ENCODE measurements at places on chromosomes 5 and 9.

DNA sequence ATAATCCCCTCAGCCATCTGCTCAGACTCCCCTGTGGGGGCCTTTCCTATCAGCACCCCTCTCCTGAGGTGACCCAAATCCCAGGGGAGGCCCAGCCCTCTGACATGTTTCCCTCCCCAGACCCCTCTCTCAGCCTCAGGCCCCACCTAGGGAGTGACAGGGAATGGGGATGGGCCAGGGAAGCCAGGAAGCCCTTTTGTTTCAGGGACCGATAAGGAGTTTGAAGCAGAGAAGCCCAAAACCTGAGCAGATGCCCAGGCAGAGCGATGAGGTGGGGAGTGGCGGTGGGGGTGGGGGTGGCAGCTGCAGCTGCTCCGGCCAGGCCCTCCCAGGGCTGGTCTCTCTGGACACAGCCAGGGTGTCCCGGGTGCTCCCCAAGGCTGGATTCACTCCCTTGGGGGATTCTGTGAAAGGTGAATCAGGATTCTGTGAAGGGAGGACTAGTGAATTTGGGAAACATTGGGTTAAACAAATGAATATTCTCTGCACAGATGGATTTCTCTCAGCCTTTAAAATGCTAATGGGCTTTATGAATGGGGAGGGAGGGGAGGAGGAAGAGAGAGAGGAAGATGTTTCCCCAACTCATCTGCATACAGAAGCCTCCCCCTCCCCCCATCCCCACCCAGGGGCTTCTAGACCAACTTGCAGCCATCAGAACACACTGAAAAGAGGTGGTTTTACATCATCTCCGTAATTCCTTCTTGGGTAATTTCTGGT, 17.4 kb downstream of the AKNA start:
- DNase-seq, result no peak

- no peak for DNase-seq
Observed at GRCh38 chr5:53291528-53291927, 182.0 kb upstream of the MOCS2 start.

- no peak for DNase-seq
Observed at GRCh38 chr9:93459432-93459847, 6.1 kb upstream of the FAM120AOS start.

- no peak for DNase-seq
Observed at GRCh38 chr9:75880618-75881017, 9.9 kb upstream of the PCSK5 start.

DNA sequence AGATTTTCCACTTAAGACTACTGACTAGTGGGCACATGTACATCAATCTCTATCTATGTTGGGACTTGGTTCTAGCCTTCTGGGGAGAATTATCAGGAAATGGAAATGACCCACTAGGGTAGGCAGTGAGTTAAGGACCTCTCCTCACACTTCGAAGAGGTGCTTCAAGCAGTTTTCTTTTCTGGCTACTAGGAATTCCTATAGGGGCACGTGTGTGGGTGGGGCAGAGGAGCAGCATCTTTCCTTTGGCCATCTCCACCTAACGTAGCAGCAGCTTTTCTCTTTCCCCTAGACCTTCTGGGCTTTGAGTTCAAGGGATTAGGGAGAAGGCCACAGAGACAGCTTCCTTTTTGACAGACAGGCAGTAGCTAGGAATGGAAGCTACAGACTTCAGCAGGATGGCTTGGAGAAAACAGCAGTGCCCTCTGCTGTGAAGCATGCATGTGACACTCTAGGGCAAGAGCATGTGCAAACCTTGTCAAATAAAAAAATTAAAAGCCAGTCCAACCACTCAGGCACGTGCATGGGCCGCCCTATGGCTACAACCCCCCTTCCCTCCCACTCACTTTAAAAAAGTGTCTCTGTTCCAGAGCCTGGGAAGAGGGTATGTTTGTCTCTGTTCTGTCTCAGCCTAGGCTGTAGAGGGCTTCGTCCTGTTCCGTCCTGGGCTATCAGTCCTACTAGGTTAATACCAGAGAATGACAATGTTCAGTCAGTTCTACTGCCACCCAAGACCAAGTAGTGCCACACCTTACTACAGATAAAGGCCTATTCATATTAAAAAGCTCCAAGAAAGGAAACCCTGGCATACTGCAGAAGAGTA, 8.7 kb upstream of the GFRA3 start:
- peak; percentile 5 for DNase-seq

DNA sequence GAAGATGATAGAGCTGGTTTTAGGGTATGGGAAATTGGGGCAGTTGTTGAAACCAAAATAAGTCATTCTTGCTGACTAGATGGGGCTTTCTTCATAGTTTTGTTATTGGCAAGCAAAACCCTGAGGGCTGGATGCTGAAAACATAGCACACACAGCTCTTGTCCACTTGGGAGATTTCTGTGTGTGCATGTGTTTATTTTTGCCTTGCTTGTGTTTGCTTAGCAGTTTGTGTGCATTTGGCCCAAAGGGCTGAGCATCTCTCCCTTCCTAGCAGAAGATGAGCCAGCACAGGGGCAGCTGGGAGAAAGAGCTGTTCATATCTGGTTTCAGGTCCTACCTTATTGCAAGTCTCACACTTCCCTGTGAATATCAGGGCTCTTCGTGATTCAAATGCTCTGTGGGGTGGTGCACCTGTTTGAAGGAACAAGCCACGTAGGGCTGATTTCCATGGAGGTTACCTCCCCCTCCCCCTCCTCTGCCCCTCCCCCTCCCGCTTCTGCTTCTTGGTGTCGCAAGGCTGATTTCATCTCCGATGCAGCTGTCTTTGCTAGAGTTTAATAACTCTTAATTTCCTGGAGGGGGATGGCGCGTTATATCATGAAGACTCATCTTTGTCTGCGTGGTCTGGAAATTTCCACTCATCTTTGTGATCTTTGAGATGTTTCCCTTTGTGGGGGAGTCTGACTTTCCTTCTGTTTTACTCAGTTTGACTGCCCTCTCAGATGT, 296.5 kb downstream of the ARHGAP26 start:
- DNase-seq, result no peak

GRCh38 chr9:114604989-114605388, 6.1 kb upstream of the TMEM268 start:
- DNase-seq, result no peak

GRCh38 chr5:56561-57290, 35.2 kb upstream of the PLEKHG4B start:
- no peak for DNase-seq

DNA sequence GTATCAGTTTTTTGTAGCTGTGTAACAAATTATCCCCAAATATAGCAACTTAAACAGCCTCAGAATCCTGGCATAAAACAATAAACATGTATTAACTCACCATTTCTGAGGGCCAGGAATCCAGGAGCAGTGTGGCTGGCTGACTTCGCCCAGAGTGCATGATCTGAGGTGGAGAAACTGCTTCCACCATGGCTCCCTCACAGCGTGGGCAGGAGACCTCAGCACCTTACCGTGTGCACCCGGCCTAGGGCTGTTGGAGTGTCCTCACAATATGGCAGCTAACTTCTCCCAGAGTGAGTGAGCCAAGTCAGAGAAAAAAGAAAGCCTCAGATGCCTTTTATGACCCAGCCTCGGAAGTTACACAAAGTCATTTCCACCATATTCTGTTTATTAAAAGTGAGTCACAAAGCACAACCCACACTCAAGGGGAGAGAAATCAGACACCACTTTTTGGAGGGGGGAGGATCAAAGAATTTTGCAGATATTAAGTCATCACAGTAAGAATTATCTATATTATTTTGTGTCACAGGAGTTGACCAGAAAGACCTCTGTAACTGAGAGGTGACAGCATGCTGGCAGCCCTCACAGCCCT, 59.6 kb downstream of the TSTD2 start:
- no peak for DNase-seq

GRCh38 chr5:87674235-87674634, 261.5 kb upstream of the CCNH start:
- no peak for DNase-seq

- no peak for DNase-seq
Observed at GRCh38 chr5:142364251-142365145, 39.7 kb upstream of the SPRY4 start.

GRCh38 chr9:133645021-133645765, 9.0 kb downstream of the DBH start:
- no peak for DNase-seq

DNA sequence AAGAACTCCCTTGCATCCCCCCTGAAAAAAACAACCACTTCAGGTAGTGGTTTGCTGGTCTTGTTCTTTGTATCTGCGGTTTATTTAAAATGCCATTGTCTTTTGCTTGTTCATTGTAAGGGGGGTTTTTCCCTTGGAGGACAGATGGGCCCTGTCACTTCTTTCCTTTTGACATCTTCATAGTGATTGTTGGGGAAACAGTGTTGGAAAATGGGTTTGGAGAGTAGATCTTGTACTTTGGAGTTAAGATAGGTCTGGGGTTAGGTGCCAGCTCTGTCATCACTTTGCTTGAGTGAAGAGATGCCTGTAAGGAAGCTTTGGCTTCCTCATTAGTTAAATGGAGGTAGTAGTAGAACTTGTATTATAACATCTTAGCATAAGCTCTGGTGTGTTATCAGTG, 112.4 kb downstream of the KDM4C start:
- no peak for DNase-seq

DNA sequence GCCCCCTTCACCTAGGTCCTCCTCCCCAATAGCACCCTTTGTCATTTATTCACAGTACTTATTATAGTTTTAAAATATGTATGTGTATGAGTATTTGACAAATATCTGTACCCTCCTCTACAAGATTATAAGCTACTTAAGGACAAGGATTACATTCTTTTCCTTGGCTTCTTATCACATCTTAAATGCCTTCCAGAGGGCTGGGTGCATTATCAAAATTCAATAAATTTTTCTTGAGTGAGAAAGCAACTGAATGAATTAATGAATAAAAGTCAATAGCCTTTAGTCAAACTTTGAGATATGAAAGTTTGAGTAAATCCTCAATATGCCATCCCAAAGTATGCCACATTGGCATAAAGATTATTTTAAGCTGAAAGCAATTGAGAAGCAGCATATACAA, 621.7 kb downstream of the DNAH5 start:
- no peak for DNase-seq

- no peak for DNase-seq
Observed at GRCh38 chr9:11128156-11128555, 515.4 kb upstream of the PTPRD start.

DNA sequence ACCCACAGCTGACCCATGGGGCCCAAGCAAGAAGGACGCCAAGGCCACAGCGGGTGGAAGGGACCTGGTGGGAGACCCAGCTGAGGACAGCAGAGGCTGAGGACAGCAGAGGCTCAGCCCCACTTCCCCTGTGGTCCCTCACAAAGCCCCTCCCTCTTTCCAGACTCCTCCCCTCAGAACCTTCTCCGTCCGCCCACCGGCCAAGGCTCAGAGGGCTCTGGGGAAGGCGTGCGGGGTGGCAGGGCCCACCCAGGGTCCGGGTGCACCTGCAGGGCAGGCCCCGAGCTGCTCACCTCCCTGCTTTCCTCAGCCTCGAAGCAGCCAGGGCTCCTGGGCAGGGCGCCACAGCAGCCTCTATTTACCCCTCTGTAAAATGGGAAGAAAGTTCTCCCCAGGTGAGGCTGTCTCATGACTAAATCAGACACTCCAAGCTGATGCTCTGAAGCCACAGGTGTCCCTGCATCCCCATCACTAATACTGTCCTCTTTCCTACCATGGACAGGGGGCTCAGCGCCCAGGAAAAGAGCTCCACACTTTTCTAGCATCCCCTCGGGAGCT, 137.9 kb upstream of the PPP1R26 start:
- no peak for DNase-seq

DNA sequence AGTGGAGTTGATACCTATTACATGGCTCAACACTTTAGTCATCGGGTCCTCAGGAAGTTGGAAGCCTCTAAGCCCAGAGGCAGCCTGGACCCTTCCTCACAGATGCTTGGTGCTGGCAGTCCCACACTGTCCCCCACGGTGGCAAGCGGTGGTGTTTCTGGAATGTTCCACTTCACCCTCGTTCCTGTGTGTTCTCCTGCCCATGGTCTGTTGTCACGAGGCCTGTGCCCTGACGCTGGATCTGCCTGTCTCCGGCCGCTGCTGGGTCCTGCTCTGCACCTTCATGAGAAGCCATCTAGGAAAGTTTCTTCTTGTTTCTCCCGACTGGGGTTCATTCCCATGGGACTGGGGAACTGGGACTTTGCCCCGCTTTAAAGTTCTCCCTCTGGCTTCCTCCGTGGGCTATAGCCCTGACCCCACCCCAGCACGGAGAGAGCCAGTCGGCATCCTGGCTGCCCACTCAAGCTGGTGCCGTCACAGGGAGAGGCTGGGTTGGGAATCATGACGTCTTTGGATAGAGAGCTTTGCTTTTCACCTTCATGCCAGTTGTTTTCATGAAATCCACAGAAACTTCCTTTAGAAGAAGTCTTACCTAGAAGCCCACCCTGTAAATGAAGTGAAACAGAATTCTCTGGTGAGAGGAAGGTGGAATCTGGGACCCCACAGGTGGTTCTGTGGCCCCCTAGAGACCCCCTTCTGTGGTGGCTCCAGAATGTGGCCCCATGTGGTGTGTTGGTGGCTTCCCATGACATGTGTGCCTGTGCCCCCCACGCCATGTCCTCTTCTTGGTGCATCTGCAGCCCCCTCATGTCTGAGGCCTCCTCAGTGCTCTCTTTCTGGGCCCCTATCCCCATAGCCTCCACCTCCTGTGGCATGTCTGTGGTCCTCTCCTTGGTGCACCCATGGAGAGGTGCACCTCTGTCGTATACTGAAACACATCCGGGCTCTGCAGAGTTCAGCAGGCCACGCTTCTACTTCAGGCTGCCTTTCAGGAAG, 43.8 kb downstream of the TRIP13 start:
- no peak for DNase-seq

DNA sequence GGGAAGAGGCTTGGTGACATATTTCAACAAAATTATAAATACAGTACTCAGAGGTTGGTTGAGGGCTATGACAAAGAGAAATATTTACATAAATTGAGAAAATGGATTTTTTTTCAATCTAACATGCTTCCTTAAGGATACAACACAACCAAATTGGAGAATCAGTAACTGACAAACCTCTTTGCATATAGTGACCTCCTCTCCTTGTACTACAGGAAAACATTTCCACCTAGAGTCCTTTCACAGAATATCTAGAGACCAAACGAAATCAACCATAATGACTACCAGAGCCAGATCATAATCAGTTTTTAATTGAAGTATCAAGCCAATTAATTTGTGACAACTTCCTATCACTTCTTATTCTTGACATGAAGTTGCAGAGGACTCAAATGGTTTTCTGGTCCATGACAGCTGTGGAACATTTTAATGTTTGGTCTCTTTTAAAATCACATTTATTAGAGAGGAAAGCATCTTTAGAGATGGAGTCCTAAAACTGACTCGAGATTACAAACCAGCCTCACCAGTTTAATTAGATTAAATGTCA, 1636.5 kb upstream of the C9orf72 start:
- DNase-seq, result no peak

- DNase-seq, result no peak
Observed at GRCh38 chr5:32304622-32305021, 8.1 kb downstream of the MTMR12 start.

- no peak for DNase-seq
Observed at GRCh38 chr5:146548781-146549449, 32.9 kb upstream of the GPR151 start.

- DNase-seq, result no peak
Observed at GRCh38 chr9:32524892-32525708, 896 bp downstream of the RIGI start.

- no peak for DNase-seq
Observed at GRCh38 chr9:127402401-127403090, 5.6 kb downstream of the SLC2A8 start.

- no peak for DNase-seq
Observed at GRCh38 chr9:116387934-116388698, 234.5 kb downstream of the PAPPA start.

All from pulmonary artery endothelial cell (primary cell).